ENCODE measurements at places on chromosomes 2 and 18.

GRCh38 chr2:240595381-240596079 is 9.0 kb downstream of the CAPN10 start:
- no peak for DNase-seq

DNA sequence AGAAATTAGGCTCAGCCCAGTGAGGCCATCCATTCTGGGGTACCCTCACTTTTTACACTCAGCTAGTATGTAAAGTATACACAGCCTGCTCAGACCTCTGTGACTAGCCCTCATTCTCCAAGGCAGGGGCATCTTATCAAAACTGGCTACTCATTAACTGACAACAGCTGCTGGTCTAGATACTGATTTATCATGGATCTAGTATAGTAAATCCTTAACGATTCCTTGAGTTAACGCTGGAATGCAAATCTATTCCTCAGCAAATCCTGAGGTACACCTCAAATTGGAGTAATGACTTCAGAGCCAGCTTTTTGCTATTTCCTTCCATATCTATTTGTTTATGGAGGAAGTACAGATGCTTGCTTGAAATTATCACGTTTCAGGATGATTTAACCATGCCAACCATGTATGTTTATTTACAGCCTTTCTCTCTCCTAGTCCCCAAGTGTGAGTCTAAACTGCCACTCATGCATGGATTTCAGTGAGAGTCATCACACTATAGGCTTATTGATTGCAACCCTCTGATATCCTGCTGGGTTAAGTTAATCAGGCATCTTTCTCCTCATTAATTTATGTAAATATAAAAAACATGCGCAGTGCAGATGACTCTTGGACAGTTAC is 70.2 kb upstream of the DOK6 start:
- DNase-seq: no peak

- no peak for DNase-seq
Measured at GRCh38 chr2:12761104-12761503, 44.4 kb downstream of the TRIB2 start.

- no peak for DNase-seq
Measured at GRCh38 chr2:176242276-176242675, 27.0 kb upstream of the MTX2 start.

DNA sequence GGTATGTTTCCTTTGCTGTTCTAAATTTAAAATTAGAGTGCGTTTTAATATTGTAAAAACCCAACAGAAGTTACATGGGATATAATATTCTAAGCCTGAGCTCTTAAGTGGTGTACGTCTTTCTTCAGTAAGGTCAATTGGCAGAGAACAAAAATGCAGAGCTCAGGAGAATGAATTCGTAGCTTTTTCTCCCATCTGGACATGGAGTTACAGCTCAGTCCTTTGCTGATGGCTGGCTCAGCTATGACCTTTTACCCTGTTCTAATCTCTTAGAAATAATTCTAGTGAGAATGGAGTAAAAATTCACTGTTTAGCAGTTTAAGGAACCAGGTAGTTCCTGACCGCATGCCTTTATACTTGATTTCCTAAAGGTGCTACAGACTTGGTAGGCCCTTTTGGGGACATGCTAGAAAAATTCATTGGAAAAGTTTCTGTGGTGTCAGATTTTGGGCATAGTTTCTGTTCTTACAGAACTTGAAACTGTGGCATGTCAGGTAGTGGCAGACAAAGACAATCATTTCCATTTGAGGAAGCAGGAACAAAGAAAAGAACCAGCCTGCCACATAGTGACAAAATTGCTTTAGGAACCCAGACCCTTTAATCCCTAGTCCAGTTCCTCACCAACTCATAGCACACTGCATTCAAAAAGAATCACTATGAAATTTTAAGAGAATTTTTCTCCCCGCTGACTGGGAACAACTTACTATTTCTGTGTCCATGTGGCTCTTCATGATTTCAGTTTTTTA is 566.8 kb upstream of the ZNF804A start:
- no peak for DNase-seq

DNA sequence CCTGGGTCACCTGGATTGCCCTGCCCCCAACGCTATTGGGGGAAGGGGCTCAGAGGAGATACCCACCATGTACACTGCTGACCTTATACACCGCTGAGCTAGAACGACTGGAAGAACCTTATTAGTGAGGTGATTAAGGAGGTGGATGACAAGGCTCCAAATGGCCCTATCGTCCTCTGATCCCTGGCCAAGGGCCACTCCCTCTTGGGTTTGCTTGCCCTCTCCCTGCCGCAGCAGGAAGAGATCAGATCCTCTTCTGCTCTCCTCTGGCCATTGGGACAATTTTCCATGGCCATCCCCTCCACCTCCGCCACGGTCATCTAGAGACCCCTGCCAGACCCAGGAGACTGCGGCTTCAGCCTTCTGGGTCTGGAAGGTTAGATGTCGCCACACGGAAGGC is 1.2 kb downstream of the ZNF514 start:
- DNase-seq: no peak

DNA sequence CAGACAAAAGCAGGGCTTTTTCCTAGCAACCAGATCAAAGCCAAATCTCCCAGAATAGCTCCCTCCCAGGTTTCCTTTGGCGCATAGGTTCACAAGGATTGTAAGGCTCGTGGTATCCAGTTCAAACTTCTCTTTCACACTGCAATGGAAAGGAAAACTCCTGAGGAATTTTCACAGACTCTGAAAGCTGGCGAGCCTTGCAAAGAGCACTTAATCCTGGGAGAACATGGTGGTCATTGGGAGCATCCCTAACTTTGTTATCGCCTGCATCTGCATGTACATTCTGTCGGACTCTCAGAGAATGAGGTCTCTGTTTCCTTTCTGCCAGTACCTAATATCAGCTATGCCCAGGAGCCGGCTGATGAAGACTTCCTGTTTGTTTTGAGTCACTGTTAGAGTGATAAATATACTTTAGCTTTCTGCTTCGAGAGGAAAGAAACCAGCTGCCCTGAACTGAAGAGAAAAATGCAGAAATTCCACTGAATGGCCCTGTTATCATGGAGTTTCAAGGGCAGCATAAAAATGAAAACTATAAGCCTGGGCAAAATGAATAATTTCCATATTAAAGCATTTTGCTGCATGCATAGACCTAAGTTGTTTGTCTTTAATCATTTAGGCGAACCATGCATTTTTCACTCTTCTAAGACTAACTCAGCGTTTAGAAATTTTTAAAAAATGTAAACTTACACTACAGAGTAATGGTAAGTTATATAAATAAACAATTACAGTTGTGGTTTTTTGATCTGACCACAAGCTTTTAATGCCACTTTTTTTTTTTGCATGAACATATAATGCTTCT is 76.4 kb upstream of the ZEB2 start:
- DNase-seq: no peak

- DNase-seq: peak; percentile 32
Measured at GRCh38 chr2:9753665-9754531, 89.4 kb upstream of the TAF1B start.

- no peak for DNase-seq
Measured at GRCh38 chr2:96759548-96759947, 1.2 kb upstream of the CNNM4 start.

- DNase-seq: no peak
Measured at GRCh38 chr18:48111587-48111986, 181.1 kb upstream of the SMAD2 start.
